ENCODE measurements at places on chromosomes 16 and 17. TPM values are rescaled to one million over a fixed set of nuclear protein-coding genes. Genes with fewer than 3 reads are reported as not detected.
A peak's percentile ranks its signal among the peaks of the same experiment; 100 is the strongest.

Gene AOC2
- total RNA-seq = 2.0 TPM

Gene CACNB1
- total RNA-seq = 24.2 TPM

Gene RNF43
- 0.85 TPM for total RNA-seq

Gene TMEM98
- total RNA-seq = not detected

Gene EVI2B
- 18.5 TPM for total RNA-seq

Gene DOC2A
- total RNA-seq = 0.19 TPM

Gene GCGR
- total RNA-seq = 0.26 TPM

Gene USH1G
- total RNA-seq = not detected

DNA sequence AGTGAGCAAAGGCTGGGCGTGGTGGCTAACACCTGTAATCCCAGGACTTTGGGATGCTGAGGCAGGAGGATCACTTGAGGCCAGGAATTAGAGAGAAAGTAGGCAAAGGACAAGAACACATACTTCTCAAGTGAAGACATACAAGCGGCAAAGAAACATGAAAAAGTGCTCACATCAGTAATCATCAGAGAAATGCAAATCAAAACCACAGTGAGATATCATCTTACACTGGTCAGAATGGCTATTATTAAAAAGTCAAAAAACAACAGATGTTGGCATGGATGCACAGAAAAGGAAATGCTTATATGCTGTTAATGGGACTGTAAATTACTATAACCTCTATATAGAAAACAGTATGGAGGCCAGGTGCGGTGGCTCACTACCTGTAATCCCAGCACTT is 12.2 kb upstream of the SLX4 start:
- ATAC-seq = no peak

DNA sequence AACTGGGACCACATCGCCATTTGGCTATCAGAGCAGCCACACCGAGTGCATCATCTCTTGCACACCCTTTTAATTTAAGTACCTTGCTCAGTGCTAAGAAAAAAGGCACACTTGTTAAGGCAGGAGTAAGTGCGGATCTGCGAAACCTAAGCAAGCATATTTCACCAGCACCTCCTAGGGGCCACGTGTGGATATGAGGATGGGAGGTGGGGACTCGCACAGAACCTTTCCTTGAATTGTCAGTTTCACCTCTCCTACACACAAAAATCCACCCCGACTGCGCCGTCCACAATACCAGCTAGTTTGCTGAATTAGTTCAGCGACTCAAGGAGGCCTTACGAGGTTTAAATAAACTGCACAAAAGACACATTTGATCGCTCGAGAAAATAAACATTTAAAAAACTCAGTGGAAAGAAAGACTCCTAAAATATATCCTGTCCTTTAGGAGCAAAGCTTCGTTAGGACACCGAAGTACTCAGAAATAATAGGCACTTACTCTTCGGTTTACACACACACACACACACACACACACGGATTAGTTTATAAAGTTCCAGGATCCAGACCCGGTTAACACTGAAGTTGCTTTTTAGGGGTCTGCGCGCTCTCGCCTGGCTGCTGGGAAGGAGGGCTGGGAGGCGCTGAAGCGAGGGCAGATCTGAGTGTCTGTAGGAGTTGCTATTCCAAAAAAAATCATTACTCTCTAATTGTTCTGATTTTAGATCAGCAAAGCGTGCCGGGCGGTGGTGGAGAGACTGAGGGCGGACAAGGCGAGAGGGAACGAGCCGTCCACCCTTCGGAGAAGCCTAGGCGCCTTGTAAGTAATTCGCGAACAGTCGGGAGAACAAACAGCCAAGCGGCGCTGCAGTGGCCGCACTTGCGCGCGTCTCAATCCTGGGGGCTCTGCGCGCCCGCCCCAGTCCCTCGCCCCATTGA is 1.0 kb upstream of the KCNJ2 start:
- peak; percentile 24 for ATAC-seq

DNA sequence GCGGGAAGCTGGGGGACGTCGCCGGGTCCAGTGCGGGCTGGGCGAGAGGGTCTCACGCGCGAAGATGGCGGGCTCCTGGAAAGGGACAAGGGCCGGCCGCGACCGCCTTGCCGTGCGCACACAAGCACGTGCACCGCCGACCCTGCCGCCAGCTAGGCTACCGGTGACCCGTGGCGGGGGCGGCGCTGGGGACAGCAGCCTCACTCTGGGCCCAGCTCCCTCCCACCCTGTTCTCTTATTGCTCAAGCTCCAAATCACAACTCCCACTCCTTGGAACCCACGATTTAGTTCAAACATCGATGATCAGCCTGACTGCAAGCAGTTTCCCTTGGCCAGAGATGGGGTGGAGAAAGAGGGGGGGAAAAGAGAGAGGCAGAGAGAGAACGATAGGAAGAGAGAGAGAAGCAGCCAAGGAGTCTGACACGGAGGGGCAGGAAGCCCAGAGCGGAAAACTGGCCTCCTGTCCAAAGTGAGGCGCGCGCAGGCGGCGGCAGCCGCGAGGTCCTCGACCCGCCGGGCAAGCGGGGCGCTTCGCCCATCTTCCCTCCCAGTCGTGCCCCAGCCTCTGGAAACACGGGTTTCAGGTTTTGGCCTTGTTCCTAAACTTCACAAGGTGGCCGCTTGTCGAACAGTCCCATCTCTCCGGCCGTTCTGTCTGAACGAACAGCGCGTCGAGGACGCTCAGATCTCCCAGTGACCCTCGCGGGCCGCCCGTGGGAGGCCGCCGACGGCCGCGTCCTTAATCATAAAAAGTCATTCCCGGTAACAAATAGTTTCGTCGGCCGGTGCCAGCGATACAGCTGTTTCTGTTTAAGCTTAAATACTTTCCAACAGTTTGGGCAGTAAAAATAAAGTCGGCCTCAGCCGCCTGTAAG is 1.7 kb upstream of the CBX8 start:
- no peak for ATAC-seq

- no peak for ATAC-seq
Measured at GRCh38 chr17:69231521-69231920, 2.9 kb upstream of the ABCA10 start.

GRCh38 chr16:27228621-27229501 is 25.5 kb downstream of the KDM8 start:
- no peak for ATAC-seq

GRCh38 chr17:74877592-74878548 is 5.1 kb upstream of the FDXR start:
- ATAC-seq = no peak

- ATAC-seq = no peak
Measured at GRCh38 chr17:64571746-64572145, 65.0 kb downstream of the CEP95 start.

GRCh38 chr16:87463722-87464690 is 28.8 kb downstream of the ZCCHC14 start:
- ATAC-seq = peak; percentile 86

DNA sequence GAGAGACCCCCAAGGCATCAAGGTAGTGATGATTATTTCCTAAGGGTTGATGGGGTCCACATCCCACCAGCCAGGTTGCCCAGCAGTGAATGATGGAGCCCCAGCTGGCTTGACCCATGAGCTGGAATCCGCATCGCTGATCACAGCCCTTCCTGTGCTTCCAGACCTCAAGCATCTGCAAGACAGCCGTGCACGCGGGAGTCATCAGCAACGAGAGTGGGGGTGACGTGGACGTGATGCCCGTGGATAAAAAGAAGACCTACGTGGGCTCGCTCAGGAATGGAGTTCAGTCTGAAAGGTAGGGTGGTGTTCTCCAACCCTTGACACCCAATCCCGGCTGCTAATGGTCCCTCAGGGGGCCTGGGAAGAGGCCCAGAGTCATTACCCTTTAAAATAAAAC is 69.3 kb downstream of the CRISPLD2 start:
- ATAC-seq = no peak

GRCh38 chr17:36074365-36074764 is 10.3 kb downstream of the CCL18 start:
- ATAC-seq = peak; percentile 89

DNA sequence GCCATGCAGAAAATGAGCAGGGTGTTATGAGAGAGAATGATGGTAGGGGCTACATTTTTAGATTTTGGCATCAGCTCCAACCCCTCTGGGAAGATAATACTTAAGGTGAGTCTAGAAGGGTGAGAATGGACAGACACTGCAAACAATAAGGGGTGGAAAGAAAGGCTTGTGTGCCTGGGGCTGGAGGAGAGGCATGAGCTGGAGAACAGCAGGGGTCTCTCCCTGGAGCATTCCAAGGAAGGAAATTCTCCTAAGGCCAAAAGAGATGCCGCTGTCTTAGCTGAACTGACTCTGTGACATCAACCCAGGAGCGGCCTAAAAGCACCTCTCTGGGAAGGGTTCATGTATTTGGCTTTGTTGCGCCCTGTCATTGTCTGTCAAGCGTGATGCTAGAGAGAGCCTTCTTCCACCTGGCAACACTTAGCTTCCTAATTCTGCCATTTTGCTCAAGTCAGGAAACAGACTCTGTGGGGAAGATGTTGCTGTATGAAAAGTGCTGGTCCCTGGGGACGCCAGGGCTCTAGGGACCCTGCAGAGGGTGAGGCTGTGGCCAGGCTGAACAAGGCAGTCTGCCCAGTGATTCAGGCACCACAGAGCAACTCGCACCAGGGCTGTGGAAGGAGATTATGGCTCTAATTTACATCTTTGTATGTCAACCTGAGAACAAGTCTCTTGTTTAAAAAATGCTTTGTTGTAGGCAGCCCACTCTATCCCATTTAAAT is 225.7 kb downstream of the CBLN1 start:
- no peak for ATAC-seq

GRCh38 chr16:52906281-52906680 is 146.4 kb downstream of the CHD9NB start:
- no peak for ATAC-seq

DNA sequence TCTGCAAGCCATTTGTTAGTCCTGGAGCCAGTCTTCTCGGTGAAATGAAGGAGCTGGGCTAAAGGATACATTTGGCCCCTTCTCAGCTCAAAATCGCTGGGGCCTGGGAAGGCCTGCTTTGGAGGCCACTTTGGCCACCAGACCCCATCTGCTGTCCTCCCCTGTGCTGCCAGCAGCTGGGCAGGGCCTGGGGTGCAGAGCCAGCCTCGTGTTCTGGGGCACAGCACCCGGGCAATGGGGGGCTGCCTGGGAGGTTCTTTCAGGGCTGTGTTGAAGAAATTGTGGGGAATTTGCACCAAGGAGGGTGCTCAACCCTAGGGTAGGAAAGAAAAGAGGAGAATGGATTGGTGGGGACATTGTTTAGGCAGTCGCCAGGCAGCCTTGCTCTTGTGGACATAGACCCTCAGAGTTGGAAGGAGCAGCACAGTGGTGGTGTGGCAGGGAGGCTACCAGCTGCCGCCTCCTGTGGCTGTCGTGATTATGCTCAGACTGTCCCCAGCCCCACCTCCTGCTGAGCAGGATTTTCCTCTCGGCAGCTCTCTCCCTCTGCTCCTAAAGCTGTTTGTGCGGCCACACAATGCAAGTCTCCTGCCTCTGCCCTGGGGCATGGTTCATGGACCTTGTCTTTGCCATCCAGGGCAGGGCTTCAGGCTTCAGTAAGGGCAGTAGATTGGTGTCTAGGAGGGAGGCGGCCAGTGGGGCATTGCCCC is 174.8 kb downstream of the NTN1 start:
- no peak for ATAC-seq

DNA sequence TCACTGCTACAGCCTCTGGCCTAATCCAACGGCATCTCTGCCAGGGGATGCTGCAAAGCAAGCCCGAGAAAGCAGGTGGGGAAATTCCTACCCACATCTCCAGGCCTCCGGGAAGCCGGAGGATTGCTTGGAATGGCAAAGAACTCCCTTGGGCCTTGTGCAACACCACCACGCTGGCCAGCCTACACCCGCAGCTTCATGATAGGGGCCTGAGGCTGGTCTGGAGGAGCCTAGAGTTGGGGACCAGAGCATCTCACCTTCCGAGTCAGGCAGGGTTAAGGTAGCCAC is 20.3 kb downstream of the GGA3 start:
- ATAC-seq = no peak

- ATAC-seq = no peak
Measured at GRCh38 chr16:48491517-48491916, 106.3 kb upstream of the SIAH1 start.

DNA sequence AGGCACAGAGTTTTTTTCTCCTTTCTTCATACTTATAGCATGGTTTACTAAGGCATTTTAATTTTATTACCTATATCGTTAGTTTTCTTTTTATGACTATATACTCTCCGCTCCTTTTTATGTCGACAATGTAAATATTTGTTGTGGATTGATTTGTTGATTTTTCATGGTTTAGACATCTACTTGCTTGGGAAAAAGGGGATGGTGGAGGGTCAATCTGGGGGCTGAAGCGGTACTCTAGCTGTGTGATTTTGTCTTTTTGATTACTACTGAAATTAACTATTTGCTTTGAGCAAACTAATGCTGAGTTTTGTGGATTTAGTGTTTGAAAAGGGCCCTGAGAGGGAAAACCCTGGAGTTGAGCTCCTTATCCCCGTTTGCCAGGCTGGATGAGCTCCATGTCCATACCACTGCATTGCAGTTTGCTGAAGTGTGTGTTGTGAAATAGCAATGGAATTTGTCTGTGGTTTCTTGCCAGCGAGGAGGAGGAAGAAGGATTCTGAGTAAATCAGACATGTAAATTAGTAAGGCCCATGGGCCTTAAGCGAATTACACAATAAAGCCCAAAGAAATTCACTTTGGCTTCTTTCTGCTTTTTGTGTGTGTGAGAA is 72.0 kb downstream of the FTO start:
- no peak for ATAC-seq

DNA sequence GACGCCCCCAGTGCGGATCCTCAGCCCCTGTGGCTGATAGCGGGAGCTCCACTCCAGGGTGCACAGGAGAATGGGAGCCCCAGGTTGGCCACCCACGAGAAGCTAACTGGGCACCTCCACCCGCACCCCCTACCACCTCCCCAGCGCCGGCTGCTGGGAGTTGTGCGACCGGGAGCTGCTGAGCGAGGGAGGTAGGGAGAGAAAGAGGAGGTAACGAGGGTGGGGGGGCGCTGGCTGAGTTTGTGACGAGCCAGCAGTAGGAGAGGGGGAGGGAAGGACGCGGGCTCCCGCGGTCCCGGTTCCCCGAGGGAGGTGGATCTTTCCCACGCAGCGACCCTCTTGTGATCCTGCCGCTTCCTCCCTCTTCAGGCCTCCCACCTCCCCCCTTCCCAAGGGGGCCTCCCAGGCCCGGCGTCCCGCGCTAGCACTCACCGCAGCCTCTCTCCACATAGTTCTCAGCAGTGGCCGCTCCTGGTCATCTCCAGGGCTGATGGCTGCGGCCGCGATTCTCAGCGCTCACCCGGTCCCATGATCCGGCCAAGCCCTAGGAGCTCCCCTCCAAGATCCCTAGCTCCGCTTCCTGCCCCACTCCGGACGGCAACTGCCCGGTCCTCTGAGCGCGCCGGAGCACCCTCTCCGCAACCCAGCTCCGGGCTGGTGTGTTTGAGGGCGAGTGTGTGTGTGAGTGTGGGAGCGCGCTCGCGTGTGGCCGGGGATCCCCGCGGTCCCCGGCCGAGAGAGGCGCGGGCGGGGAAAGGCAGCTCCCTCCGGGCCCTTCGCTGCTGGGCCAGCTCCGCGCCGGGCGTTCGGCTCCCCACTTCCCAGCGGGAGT is at the start of gene GRIN2A:
TSS of gene GRIN2A (minus strand) at position 207 of the 832 bp plus-strand sequence. CDS start 2,017 bp downstream, outside the sequence.
- no peak for ATAC-seq

Data from activated T-helper 17 cell treated with anti-CD3 and anti-CD28 coated beads, Interleukin-2, amount 50 U/mL, for 72 hours (primary cell).